C1 segment of cervical spinal cord (tissue), 14 donors: ENCODE measurements at places on chromosomes 2 and 18.

DNA sequence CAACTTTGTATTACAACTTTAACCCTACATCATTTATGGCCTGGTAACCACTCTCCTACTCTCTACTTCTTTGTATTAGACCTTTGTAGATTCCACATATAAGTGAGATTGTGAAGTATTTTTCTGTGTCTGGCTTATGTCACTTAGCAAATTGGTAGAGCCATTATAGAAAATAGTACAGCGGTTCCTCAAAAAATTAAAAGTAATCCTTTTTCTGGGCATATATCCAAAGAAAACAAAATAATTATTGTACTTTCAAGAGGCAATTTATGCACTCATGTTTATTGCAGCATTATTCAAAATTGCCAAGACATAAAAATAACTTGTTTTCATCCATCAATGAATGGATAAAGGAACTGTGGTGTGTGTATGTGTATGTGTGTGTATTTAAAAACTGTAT is 537.5 kb upstream of the FSIP2 start:
- no peak for DNase-seq

DNA sequence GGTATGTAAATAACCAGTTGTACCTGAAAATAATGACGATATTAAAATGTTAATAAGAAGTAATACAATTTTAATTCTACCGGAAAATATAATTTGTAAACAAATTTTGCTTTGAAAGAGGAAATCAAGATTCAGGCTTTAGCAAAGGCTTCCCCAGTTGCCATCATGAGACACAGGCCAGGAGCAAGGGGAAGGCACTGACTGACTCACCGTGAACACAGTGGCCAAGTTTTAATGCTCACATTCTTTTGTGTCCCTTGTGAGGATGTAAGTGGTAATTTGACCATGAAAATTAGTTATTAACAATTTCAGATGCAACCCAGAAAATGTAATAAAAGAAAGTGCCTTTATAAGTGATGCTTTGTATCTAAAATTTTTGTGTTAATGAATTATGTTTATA is 164.1 kb downstream of the GREB1L start:
- no peak for DNase-seq

- DNase-seq = no peak
Measured at GRCh38 chr2:145060876-145061275, 541.0 kb upstream of the ZEB2 start.

DNA sequence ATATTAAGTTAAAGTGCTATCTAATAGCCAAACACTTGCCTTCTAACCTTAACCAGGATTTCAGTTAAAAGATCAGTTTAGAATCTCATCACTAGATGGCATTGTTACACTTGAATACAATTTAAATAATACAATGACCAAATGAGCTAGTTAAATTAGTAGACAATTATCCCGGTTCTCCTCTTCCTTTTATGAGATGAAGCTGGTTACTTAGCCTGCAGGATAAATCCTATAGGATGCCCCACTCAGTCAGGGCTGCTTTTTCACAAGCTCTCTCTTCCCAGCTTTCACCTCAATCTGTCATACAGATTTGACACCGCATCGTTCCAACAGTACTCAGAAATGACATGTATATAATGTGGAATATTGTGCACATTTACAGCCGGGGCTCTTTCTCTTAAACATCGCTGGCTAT is 678.8 kb downstream of the KCNJ3 start:
- no peak for DNase-seq

DNA sequence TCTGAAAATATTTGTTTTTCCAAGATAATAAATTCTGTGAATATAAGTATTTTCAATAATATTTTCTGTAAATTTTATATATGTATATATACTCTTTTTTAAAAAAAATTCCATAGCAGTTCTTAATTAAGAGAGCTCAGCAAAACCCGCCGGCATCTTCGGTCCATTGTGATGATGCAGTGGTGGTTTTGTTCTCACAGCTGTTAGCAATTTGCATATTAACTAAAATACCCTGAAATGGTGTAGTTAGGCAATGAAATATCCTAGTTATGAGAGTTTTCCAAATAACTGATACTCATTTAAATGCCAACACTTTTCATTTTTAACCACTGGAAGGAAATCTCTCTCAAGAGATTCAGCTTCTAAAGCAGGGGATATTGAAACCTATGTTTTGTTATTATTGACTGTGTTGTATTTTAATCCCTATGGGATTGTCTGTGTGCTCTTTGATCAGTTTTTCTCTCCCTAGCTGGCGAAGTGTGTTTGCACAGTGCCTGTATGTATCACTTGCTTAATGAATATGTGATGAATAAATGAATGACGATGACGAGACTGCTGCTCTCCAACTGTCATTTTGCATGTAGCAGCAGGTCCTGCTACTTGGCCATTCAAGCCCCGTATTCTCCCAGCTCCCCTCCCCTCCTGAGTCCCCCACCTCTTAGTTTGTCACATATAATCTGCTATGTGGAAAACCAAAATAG is 42.4 kb downstream of the PSMG2 start:
- no peak for DNase-seq

DNA sequence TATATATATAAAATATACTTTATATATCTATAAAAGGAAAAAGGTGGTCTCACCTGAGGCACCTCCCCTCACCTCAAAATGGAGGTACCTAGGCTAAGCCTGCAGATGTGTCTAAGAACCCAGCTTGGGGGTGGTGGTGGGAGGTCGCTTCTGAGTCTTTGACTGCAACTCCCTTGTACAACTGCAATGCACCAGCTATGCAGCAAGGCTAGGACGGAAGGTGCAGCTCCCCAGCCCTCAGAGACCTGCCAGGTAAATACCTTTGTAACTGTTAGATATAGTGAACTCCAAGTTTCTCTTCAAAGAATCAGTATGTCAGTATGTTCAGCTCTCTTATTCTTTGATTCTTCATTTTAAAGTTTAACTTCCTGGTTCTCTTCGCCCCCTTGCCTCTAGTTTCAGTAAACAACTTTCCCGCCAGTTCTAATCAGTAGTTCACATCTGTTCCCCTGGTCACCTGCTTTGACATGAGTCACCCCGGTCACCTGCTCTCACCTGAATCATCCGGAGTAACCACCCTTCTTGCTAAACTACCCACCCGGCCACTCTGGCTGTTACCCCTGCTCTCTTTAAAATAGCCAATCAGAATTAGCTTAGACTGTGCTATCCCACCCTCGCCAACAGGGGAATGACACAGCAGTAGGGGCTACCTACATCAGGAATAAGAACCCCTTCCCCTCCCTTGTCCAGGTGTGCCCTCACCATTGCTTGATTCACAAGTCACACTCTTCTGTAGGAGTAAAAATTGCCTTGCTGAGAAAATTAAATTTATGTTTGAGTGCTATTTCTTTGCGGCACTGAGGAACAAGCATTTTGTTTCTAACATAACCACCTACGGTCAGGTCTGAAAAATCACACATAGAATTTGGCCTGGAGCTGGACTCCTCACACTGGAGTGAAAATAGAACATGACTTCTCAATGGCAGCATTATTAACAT is 24.7 kb upstream of the IMPA2 start:
- DNase-seq = no peak

GRCh38 chr18:57775937-57776336 is 27.2 kb downstream of the ATP8B1 start:
- no peak for DNase-seq

DNA sequence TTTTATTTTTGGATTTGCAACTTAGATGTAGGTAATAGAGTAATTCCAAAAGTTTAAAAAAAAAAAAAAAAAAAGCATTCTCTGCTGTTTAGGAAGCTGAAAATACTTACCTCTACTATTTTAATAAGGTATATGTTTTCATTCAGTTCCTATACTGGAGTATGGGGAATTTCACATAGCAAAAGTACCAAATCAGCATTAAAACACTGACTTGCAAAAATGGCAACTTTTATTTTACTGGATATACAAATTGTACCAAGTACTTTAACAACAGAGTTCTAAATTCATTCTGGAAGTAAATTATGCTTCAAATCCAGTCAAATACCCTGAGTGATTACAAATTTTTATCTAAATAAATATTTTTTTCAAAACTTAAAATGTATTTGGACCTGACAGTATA is 76.7 kb downstream of the TCF4 start:
- no peak for DNase-seq

DNA sequence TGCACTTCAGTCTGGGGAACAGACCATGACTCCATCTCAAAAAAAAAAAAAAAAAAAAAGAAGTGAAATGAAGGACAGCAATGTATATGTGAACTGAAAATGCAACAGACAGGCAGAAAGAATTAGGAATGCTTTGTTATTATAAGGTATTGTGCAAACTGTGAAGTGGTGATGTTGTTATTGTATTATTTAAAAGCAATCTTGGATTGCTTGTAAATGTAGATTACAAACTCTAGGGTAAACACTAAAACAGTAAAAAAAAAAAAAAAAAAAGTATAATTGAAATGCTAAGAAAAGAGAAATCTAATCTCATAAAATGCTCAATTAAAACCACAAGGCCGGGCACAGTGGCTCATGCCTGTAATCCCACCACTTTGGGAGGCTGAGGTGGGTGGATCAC is 25.3 kb downstream of the DYM start:
- DNase-seq = no peak

GRCh38 chr2:11554399-11554716 is 20.5 kb downstream of the GREB1 start:
- no peak for DNase-seq

DNA sequence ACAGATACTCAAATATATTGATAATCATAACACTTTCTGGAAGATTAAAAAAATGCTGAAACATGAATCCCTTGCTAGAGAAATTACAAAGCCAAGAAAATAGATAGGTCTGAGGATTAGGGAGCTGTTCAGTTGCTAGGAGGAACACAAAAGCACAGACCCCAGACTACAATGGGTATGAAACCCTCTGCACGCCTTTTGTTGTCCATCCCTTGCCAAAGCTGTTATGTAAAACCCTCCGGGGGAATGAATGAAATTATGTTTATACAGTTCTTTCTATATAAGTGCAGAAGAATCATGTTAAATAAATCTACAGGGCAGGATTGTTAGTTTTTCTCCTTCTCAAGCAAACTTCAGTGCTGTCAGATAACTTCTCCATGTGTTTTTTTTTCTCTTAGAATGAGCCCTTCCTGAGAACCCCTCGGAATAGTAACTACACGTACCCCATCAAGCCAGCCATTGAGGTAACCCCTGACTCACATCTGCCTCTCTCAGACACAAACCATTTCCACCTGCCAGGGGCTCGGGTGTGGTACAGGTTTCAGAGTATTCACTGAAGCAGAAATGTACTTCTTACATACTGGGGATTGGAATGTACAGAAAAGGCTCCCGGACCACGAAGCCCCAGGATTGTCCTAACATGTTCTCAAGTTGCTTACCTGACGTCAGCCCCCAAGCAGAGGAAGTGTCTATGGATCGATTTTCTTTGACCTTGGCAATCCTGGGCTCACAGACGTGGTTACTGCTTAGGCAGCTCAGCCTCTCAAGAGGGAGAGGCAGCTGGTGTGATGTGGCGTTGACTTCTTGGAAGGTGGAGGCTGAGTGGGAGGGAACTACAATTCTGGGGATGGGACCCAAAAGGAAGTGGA is 118.0 kb downstream of the PLB1 start:
- no peak for DNase-seq

DNA sequence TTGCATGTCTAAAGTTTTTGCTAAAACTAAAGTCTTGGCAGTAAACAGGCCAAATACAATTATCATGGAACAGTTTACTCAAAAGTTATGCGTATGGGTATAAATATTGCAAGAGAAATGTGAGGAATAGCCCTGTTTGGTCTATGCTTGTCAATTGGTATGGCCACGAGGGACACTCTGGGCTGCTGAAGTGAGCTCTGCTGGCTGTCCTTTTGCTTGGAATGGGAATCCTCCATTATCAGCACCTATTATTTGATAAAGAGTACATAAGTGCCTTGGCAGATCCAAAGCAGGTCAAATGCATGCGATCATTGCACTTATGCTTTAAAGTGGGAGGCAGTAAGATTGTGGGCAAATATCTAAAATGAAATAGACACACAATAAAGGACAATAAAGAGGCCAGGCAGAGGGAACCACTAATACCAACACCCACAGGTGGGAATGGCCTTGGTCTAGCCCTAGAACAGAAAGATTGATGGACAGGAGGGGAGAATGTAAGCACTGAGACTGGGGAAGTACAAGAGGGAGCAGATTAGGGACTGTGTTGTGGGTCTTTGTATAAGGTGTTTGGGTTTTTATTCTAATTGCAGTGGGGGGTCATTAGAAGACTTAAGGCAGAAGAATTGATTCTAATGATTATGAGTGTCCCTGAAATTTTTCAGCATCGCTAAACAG is 60.0 kb upstream of the NOSTRIN start:
- DNase-seq = no peak

GRCh38 chr2:26934985-26935384 is 35.5 kb upstream of the MAPRE3 start:
- DNase-seq = no peak

- no peak for DNase-seq
Measured at GRCh38 chr2:237459226-237459625, 27.8 kb upstream of the MLPH start.

DNA sequence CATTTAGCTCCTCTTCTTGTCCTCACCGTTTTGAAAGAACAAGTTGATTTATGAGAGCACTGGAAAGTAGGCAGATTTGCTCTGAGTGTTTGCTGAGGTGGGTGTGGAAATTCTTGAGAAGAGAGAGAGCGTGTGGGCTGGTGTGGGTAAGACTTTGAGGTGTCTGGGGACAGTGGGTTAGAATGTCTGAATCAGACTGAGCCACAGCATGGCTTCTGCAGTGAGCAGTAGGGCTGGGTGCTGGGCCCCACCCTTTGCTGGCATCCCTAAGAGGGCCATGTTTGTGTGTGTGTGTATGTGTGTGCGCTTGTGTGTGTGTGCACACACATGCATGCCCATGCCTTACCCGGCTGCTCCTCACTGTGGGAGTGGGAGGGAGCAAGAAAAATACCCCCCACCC is 63.7 kb downstream of the COPS8 start:
- no peak for DNase-seq

- DNase-seq = no peak
Measured at GRCh38 chr2:207437524-207438143, 92.1 kb upstream of the CREB1 start.

- no peak for DNase-seq
Measured at GRCh38 chr2:214575030-214575429, 164.2 kb downstream of the VWC2L start.

- no peak for DNase-seq
Measured at GRCh38 chr18:45739848-45740247, 15.9 kb downstream of the SLC14A1 start.

- DNase-seq = no peak
Measured at GRCh38 chr2:181399027-181399426, 58.2 kb upstream of the ITGA4 start.

DNA sequence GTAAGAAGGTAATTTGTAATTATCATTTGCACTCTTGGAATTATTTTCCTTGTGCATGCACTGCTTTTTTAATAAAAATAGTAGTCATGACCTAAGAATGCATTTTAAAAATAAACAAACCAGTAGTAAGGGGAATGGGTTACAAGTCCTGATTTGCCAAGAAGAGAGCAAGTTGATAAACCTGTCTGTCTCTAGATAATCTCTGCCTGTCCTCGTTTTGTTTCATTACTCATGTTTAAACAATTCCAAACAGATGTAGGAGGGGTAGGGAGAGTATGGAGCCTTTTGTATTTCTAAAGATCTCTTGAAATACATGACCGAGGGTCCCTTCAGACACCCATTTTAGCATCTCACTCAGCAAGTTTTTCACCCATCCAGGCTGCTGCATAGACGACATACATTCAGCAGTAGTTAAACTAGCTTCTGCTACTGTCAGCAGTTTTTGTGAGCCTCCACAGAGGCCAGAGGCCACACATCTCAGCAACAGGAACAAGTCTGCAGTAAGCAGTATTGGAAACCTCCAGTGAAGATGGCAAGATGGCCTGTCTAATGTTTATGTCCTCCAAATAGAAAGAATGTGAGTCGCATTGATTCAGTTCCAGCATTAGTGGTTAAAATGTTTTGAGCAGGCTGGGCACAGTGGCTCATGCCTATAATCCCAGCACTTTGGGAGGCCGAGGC is 2.3 kb upstream of the EXOC6B start:
- DNase-seq = no peak

GRCh38 chr2:43465234-43465633 is 130.6 kb downstream of the THADA start:
- no peak for DNase-seq
